ENCODE measurements at places on chromosomes 1 and 21.

DNA sequence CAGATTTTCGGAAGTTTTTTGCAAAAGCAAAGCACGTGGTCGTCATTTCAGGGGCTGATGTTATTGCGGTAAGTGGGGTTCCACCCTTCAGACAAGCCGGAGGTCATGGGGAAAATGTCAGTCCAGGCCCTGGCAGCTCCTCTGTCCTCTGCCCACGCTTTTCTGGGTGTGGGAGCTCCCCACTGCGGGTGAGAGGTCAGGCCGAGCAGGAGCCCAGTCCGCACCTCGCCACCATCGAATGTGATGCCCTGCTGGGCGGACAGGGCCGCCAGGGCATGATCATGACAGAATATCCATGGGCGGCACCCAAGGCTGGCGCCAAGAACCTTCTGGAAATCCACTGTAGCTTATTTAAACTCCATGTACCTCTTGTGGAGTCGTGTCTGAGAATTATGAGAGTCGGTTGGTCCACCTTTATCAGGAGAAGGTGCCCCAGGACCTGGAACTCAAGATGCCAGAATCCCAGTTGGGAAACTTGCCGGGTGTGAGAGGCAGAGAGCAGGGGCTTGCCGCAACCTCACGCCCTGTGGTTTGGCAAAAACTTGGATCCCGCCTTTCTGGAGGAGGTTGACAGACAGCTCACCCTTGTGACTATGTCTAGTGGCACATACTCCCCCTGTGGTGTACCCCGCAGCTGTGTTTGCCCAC, 6.9 kb downstream of the DIRAS3 start:
- DNase-seq, result no peak

DNA sequence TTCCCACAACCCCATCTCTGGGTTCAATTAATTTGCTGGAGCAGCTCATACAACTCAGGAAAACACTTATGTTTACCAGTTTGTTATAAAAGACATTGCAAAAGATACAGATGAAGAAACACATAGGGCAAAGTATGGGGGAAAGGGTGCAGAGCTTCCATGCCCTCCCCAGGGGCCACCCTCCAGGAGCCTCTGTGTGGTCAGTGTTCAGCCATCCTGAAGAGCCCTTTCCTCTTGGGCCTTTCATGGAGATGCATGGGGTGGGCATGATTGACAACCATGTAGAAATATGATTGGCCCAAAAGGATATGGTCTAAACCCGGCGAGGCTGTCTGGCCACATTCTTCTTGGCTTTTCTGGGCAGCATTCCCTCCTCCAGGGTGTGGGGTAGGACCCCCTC, 56.8 kb upstream of the PDE9A start:
- DNase-seq, result no peak

- DNase-seq, result no peak
These were observed 25.8 kb downstream of the ANP32E start for GRCh38 chr1:150210091-150210490.

DNA sequence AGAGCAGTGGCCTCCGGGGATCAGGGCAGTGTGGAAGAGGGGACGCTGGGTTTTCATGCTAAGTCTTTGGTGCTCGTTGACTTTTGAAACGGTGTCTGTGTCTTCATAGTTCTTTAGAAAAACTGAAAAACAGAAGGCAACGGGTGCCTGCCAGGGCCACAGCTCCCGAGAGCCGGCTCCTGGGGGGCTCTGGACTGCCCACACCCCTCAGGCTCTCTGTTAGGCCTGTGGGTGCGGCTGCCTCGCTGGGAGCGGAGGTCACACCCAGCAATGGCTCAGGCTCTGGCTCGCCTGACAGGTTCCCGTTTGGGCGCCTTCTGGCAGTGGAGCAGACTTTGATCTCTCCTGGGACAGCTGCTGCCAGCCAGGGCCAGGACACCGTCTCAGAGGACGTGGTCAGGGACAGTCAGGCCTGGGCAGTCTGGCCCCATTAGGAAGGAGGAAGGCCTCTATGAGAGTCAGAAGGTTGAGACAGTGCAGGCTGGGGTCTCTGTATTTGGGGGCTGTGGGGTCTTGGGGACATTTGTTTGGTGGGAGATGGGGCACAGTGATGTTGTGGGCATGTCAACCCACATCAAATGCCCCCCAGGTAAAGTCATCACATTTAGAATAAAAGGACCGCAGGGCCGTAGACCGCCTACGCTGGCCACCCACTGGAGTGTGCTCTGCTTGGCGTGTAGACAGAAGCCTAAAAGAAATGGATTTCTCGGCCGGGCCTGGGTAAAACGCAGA, 5.6 kb downstream of the ARHGEF16 start:
- DNase-seq, result no peak

DNA sequence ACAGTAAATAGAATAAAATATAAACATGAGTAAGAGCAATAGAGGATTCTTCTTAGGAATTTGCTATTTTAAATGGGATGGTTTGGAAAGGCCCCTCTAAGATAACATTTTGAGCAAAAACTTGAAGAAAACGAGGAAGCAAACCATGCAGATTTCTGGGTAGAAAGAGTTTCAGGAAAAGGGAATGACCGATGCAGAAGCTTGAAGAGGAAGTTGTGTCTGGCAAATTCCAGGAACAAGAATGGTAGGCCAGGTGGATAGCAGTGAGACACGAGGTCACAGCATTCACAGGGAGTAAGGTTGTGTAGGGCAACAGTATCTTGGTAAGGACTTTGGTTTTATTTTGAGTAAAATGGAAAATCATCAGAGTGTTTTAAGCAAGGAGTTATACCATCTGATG, 108.9 kb downstream of the PEX14 start:
- DNase-seq, result no peak

DNA sequence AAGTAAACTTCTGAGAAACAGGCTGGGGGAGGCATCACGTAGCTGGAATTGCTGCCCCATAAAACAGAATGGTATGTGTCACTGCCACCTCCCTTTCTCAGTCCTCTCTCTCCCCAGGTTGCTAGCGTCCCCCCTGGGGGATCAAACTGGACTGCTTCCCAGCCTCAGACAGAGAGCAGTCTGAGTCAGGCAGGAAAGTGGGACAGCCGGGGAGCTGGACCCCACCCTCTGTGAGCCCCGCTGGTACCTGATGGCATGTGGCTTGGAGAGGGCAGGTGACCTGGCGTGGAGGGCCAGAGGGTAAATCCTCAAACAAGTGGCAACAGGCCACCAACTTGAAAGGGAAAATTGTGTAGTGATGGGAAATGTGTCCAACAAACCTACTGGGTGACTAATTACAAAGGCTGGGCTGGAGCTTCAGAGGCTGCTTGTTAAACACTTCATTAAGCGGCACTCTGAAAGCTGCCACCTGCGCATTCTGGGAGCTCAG, 1.0 kb upstream of the SFN start:
- no peak for DNase-seq

GRCh38 chr1:30816211-30817076, 58.9 kb upstream of the LAPTM5 start:
- peak; percentile 39 for DNase-seq

DNA sequence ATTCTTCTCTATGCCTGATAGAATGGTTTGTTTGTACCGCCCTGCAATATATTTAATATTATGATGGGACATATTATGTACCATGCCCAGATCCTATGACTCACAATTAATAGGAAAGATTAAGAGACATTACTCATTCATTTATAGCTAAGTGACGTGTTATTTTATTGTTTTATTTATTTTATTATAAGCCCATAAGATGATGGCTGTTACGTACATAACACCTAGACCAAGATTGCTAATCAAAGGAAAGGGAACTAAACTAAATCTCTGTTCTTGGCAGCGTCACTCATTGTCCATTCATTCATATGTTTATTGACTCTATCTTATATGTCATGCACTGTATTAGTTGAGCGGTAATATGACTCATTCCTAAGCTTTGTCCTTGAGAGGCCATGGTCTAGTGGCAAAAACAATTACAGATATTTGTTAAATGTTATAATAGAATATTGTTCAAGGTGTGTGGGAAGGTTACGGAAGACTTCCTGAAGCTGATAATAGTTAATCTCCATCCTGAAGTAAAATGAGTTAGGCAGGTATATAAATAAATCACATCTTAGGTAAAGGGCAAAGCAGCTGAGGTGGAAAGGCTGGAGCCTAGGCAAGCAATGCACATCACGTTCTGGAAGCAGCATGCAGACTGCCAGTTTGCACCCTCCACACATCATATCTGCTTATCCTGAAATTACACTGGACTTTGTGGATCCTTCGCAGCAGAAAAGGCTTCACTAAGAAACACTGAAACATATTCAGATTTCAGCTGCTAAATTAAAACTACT, 16.6 kb upstream of the CD55 start:
- DNase-seq, result no peak

GRCh38 chr1:228794173-228794572, 58.9 kb downstream of the RHOU start:
- DNase-seq, result no peak

- DNase-seq, result no peak
These were observed 29.7 kb upstream of the RIPK4 start for GRCh38 chr21:41796476-41797080.

DNA sequence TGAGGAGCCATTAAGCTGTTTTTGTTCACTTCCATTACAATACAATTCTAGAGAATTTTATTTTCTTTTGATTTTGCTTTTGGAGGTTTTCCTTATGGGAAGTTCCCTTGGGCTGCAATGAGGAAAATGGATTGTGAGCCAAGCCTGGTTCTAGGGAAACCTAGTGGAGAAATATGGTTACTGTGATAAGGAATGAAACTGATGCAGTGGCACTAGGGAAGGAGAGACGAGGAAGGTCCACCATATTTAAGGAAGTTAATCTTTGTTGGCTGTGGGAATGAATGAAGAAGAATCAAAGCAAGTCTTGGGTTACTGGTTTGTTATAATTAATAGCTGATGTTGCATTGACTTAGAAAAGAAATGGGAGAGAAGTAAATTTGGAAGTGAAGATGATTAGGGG, 28.4 kb downstream of the CHML start:
- no peak for DNase-seq

DNA sequence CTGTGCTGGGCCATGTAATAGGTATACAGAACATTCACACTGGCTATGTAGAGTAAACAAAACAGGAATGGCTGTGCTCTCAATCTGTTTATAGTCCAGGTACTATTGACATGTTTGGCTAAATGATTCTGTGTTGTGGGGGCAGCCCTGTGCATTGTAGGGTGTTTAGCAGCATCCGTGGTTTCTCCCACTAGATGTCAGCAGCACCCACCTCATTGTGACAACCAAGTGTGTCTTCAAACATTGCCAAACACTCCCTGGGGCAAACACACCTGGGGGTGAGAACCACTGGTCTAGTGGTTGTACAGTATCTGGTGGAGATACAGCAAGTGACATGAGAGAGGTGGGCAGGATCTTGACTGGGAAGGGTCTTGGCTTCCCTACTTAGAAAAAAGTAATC, 80.4 kb upstream of the SPATA6 start:
- no peak for DNase-seq

DNA sequence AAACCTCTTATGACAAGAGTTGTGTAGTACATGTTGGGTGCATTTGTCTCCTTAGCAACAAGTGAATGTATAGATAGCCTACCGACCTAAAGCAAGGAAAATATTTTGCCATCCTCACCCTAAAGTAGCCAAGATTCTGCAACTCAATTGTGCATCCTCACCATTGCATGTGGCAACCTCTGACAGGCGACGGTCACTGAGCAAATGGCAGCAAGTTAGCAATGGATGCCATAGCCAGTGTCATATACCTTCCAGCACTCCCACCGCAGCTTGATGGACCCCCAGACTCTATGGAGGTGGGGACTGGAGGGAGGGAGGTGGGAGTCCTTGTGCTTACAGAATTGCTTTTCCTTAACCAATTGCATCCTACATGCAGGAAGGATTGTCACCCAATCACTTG, 17.0 kb downstream of the PROX1 start:
- no peak for DNase-seq

DNA sequence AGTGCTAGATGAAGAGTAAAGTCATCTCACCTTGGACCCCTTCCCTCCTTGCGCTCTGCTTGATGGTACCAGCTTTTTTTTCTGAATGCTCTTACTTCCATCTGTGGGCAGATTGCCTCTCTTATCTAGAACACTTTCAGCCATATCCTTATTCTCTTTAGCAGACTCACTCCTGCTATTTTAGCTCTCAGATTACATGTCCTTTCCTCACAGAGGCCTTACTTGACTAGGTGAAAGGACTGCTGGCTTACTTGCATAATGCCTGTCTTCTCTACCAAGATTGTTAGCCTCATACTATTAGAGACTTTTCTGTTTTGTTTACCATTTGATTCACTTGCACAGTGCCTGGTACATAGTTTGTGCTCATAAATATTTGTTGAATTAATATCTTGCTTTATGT, 9.3 kb downstream of the IFI44 start:
- DNase-seq, result no peak

GRCh38 chr1:39819091-39819812, 30.6 kb upstream of the BMP8B start:
- no peak for DNase-seq

- no peak for DNase-seq
These were observed 8.8 kb upstream of the RNF223 start for GRCh38 chr1:1082776-1083415.

DNA sequence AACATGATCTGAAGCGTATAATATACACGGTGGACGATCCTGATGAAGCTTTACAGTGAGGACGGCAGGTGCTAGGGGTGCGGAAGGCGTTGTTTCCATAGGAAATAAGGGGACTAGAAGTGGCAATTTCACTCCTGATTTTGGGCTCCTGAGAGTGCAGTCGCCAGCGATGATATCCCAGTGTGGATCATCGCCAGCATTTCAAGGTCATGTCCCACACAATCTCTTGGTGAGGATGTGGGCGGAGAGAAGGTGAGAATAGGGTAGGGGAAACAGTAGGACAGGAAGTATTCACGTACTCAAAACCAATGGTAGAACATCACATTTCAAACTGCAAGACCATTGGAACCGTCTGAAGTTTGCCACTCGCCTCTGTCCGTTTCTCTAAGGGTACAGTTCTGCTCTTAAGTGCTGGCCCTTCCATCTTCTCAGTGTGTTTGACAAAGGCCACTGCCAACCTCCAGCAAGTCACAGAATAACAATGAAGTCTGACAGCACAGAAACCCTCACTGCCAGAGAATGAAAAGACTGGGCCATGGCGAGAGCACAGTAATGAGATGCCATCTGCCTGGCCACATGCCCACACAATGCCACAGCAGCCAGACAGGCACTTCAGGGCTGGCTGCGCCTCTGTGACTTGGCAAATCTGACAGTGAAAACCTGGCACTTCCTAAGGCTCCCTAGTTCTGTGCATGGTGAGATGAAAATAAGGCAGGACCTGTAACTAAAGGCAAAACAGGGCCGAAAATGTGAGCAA, 27.9 kb downstream of the PCSK9 start:
- DNase-seq, result no peak

- no peak for DNase-seq
These were observed 33.6 kb upstream of the GBP5 start for GRCh38 chr1:89306273-89306672.

GRCh38 chr1:30768830-30769718, 11.5 kb upstream of the LAPTM5 start:
- no peak for DNase-seq
